H4 (cell line): ENCODE measurements at places on chromosomes 2 and 18. TPM values are rescaled to one million over a fixed set of nuclear protein-coding genes. Genes with fewer than 3 reads are reported as not detected.

GRCh38 chr2:16135196-16135912, 195.0 kb downstream of the MYCN start:
- no peak for DNase-seq

DNA sequence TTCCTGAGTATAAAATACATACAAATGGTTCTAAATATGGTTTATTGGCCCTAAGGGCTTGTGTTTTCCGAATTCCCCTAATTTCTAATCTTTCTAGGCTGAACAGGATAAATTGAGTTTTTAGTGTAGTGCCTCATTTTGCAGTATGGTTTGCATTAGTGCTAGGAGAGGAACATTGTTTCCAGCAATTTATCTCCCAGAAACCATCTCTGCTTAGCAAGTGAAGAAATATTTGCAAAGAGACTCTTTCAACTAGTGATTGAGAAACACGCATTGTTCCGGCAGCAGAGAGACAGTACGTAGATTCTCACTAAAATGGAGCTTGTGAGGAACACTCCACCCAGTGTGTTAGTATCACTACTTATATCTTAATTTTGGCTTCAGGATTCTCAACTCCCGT, 177.8 kb upstream of the EPAS1 start:
- DNase-seq, result no peak

DNA sequence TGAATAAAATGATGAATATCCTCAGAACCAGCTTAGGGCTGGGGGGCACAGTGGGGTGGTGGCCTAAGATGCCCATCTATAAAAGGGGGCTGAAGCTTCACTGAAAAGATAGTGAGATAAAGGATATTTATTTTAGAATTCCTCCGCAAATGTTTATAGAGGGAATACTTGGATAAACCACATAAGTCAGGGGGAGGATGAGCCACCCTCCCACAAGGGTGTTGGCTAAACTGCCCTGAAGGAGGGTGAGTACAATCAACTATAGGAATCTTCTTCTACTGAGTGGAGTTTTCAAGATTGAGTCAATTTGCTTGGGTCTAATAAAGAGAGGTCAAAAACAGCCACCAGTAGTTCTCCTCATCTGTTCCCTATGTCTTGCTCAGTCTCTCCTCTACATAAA, 114.5 kb upstream of the TANK start:
- no peak for DNase-seq

DNA sequence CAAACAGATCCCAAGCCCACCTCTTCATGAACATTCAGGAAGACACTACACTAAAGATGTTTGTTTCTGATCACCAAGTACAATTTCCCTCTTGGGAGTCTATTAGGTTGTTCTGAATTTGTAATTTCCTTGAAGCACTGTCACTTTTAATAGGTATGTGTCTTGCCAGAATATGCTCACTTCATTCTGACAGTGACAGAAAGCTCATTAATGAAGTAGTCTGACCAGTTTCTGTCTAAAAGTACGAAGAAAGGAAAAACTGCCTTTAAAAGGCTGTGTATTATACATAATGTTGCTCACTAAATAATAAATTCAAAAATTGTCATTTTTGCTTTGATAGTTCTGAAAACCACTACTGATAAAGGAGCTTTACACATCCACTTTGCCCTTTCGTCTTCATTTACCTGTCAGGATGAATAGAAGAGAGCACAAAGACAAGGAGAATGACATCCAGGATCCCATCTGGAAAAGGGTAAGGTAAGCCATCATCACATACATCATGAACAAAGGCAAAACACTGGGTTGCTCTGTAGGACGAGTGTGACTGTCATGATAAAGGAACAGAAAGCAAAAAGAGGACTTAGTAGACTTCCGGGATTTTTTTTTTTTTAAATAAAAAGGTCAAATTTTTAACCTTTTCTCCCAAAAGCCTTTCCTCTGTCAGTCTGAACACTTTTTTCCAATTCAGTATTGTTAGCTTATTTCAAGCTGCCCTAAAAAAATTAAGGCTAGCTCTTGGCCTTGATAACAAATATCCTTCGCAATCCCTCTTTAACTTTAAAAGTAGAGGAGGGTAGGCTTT, 103.4 kb downstream of the METTL8 start:
- DNase-seq, result no peak

DNA sequence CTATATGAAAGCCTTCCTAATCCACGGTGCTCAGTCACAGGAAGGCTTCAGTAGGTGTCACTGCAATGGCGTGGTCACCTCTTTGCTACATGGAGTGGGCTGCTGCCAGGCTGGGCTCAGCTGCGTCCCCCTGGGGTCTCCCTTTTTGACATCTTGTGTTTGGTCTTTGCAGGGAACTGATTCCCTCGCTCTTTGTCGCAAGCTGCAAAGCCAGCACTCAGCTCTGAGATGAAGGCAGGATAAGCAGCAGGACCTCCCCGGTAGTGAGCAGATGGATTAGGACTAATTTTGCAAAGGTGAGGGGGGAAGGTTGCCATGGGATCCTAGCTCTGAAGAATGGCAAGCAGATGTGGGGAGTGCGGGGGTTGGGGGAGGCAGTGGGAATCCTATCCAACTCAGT, 173.9 kb upstream of the ARL4C start:
- no peak for DNase-seq

LOXHD1 gene
- total RNA-seq, result not detected in 2 replicates

- no peak for DNase-seq
These were observed 251.0 kb upstream of the MGAT5 start for GRCh38 chr2:134002921-134003320.

RNF144A gene
- total RNA-seq, result 6.5 and 8.3 TPM in 2 replicates

DNA sequence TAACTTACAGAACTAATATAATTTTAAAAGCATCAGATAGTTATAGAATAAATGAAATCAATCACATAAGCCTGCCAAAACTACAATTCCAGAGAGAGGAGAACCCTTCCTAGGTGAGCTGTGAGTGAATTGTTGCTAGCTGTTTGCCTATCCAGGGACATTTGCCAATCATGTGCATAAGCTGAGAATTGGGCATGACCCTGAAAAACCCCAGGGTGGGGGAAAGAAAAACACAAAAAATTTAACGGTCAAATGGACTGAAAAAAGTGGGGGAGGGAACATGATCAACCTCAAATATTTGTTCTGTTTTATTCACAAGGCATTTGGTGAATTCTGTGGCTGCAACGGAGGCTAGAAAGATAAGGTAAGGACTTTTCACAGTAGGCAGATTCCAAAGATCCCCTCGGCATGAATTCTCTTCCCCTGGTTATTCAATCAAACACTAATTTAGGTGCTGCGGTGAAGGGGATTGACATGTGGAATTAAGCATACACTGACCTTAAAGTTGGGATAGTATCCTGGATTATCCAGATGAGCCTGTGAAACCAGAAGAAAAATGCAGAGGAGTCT, 203.9 kb upstream of the RGPD4 start:
- DNase-seq, result no peak

DNA sequence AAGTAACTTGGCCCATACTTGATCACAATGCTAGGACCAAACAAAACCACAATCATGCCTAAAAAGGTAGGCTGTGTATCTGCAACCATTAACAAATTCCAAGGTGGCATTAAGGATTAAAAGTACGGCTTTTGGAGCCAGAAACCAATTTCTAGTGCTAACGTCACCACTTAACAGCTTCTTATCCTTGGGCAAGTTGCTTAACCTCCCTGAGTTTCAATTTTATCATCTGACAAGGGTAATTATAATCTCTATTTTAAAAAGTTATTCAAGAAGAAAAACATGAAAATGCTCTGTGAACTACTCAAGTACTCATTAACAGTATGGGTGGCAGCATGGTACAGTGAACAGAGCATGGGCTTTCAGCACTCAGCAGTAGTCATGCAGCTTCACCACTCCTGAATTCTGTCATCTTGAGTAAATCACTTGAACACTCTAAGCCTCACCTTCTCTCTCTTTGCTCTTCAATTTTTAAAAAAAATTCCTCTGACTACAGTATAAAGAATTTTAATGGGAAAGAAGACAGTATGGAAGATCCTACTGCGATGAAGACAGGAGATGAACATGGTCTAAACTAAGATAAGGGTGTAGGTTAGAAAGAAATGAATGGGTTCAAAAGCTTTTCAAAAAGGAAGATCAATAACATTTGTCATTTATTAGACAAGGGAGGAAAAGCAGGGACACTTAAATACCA, 69.2 kb downstream of the SS18 start:
- no peak for DNase-seq

DNA sequence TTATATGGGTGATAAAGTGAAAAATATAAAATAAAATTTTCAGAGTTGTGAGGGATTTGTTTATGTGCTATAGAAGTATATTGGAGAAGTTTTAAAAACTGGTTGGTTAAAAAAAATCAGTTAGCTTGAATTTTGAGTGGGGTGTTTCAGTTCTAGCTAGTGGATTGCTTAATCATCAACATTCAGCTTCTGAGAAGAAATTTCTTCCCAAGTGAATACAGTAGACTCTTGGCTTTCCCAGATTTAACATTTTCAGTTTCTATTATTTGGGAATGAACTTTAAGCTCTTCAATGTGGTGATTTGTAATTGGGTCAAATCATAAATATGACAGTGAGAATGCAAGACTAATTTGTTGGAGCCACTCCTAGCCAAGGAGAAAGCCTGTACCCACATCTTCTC, 120.8 kb downstream of the PLCL1 start:
- DNase-seq, result no peak

GRCh38 chr2:181723731-181724130, 43.4 kb upstream of the NEUROD1 start:
- DNase-seq, result no peak

- no peak for DNase-seq
These were observed 179.5 kb downstream of the PHLPP1 start for GRCh38 chr18:62894681-62895390.

DNA sequence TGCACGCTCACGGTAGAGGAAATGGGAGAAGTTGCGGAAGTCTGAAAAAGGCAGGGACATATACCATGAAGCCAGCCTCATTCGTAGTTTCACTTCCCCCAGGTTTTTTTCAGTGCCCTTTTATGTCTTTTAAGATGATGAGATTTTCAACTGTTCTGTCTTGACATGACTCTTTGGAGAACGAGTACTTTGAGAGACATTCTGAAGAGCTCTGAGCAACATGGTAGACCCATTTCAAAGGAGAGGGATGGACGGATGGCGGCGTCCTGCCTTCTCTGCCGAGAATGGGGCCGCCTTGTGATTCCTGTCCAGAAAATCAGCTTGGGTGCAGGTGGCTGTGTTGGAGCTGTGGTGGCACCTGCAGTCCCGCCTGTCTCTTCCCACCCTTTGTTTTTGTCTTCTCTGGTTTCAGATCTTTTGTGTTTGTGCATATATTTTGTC, 41.7 kb downstream of the SH3BP4 start:
- DNase-seq, result no peak

ADD2 gene
- total RNA-seq, result 16.3 and 24.3 TPM in 2 replicates

DNA sequence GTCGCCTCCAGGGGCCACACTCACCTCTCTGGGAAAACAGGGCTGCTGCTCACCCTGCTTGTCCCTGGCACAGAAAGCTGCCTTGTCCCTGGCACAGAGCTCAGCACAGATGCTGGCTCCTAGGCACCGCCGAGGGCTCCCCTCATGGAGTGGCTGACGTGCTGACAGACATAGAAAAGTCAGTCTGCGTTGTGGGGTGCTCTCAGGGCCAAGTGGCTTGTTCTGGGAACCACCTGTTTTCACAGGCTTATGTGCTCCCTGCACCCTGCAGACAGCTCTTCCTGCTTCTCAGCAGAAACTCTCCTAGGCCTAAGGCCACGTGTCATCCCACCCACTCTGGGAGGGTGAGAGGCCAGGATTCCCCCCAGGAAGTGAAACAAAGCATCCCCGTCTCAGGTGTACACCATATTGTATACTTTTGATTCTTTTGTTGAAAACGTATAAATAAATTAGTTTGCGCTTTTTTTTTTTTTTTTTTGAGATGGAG, 84.7 kb upstream of the TMEM200C start:
- DNase-seq, result no peak

ATOH8 gene
- total RNA-seq, result 13.1 and 13.6 TPM in 2 replicates

GRCh38 chr2:186554429-186554828, 35.4 kb upstream of the ITGAV start:
- DNase-seq, result no peak

DNA sequence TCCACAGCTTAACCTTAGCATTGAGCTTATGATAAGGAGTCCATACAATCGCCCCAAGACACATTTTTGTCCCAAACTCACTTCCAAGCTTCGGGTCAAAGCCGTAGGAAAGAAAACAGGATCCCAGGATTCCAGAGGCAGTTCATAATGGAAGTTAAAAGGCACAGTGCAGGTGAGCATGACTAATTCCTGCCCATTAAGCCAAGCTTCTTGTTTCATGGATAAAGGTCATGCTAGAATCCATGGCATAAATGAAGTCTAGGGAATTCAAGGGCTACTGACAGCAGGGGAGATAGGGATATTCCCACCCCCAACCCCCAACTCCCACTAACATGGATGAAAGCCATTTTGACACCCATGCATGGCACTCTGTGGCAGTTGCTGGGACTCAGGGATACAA, 10.2 kb upstream of the INPP4A start:
- DNase-seq, result no peak

DNA sequence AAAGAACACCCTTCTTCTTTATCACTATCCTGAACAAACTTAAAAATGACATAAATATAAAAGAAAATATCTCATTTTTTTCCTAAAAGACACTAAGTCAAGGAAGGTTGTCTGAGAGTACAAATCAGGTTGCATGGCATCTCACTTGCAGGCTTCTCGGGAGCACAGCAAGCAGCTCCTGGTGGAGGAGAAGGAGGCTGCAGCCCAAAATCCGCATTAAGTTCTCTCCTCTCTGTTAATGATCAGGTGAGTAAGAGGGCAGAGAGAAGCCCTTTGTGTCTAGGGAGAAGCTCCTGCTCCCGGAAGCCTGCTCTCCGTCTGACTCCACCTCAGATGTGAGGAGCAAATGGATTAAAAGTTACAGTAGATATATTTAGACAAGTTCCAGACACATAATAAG, 35.0 kb upstream of the DOK6 start:
- DNase-seq, result no peak

- DNase-seq, result no peak
These were observed 2.5 kb upstream of the PER2 start for GRCh38 chr2:238290715-238291549.

GRCh38 chr2:238126775-238127164, 11.7 kb upstream of the KLHL30 start:
- no peak for DNase-seq

GRCh38 chr2:118312969-118313756, 224.9 kb downstream of the INSIG2 start:
- DNase-seq, result no peak

- no peak for DNase-seq
These were observed 115.7 kb downstream of the NCKAP5 start for GRCh38 chr2:133452583-133452982.

DNA sequence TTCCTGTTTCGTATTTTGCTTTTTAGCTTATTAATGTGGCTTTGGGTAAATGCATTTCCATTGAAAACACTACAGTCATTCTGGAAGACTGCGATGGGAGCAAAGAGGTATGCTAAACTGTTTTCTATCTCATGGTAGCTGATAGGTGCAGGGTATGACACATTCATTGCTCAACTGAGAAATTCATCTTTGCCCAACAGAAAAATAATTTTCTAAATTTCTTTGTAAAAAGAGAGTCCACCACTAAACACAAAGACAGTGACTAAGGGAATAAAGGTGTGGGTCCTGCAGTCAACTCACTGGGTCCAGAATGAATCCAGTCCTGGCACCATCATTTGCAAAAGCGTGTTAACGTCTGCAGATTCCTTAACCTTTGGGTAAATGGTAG, 19.9 kb downstream of the ERMN start:
- DNase-seq, result no peak

GRCh38 chr2:210442457-210442856, 34.1 kb downstream of the LANCL1 start:
- no peak for DNase-seq
